ENCODE measurements at places on chromosomes 6 and 20.

DNA sequence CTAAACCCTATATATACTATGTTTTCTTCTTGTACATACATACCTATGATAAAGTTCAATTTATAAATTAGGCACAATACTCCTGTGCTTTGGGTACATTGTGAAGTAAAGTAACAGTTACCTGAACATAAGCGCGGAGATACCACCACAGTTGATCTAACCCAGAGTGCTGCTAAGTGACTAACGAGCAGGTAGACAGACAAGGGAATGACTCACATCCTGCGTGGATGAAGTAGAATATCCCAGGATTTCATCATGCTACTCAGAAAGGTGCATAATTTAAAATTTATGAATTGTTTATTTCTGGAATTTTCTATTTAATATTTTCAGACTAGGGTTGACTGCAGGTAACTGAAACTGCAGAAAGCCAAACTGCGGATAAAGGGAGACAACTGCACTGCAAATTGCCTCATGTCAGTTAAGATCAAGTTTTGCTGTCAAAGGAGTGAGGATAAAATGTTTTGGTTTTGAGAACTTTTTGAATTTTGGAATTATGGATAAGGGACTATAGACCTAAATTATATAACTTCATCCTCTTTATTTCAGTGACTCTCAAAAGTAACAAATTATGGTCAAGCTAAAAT lies 14.4 kb downstream of the MKKS start:
- DNase-seq = no peak

DNA sequence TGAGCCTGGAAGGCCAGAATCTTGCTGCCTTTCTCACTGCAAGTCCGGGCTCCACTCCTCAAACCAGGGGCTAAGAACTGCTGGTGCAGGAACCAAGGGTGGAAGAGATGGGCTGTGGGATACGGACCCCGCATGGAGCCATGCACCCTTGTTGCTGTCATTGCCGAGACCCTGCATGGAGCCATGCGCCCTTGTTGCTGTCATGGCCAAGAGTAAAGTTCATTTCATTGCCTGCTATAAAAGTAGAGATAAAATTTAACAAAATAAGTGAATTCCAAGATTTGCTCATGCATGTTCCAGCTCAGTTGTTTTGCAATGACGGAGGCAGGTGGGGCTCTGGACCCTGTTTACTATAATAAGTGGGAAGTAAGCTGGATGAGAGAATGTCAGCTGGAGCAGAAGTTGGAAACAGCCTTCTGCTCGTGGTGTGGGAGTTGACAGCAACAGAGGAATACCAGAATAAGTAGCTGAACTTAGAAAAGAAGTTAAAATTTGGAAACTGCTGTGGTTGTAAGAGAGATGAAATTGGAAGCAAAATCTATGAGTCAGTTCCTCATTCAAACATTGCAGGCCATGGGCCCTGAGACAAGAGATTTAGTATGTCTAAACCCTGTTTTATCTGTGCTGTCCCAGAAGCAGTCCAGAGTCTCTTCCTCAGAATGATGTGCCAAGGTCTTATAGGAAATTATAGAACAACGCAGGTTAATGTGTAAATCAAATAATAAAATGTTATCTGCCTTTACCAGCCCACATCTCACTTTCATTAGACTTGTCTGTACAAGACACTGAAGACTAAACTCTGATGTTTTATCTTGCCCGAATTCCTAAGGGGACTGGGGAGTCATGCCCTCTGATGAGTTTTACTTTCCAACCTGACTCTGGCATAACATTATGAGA lies 15.8 kb upstream of the THBS2 start:
- no peak for DNase-seq

DNA sequence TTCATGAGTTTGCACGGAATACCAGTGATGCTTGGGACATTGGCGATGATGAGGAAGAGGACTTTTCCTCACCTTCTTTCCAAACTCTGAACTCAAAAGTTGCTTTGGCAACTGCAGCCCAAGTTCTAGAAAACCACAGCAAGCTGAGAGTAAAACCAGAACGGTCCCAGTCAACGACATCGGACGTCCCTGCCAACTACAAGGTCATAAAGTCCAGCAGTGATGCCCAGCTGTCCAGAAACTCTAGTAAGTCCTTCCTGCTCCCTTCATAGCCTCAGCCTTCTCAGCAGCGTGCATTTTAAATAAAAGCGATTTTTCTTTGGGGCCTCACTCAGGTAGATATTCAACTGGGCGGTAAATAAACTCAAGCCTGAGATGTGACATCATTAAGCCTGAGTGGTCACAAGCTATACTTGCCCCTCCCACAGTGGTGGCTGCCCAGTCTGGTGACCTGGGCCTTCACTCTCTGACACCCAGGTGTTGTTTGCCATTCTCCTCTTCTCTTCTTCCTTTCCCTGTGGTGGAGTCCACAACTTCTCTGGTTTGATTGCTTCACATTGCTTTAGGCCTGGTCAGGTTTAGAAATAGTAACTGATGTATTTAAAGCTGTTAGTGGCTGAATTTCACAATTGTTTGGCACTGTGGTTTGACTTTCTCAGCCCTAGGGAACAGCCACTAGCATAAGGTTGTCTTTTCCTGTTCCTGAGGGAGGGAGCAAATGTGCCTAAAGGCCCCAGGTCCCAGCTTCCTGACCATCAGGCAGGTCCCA lies 21.6 kb upstream of the TMEM217 start:
- no peak for DNase-seq

- peak; percentile 71 for DNase-seq
These were observed 97.4 kb downstream of the OR2B2 start for GRCh38 chr6:27814665-27815424.

GRCh38 chr6:156280065-156280464 lies 497.1 kb upstream of the ARID1B start:
- DNase-seq = no peak

DNA sequence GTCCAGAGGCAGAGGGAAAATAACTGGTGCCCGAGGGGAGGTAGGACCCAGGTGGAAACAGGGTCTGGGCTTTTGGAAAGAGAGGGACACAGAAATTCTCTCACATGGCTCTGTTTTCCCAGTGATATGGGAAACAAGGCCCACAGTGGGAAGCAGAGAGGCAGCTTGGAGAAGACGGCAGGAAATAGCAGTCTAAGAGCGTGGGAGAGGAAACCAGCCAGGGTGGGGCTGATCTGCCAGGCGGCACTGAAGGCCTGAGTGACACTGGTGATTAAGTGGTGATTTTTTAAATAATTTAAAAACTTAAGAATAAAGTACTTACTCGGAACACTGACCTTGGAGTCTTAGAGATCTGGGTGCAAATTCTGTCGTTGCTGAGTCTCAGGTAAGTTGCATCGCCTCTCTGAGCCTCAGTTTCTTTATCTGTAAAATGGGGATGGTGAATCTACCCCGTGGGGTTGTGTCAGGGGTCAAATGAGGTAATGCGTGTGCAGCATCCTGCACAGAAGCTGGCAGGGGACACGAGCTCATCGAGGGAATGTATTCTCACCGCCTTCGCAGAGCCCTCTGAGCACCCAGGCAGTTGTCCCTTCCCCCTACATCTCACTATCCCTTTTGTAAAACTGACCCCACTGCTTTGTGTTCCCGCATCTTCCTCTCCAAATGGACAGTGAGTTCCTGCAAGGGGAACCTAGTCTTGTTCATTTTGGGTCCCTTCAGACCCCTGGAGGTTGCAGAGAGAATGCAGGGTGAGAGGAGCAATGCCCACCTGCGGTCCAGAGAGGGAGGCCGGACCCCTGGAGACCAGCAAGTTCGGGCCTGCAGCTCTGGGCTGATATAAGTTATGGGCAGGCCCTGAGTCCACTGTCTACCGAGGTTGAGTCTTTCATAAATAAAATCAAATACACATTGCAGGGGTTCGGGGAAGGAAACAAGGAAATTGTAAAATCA lies 228.6 kb upstream of the PMEPA1 start:
- DNase-seq = no peak

All from memory B cell (primary cell).